Naive thymus-derived CD4-positive, alpha-beta T cell (primary cell): ENCODE measurements at places on chromosomes 4 and X. TPM values are rescaled to one million over a fixed set of nuclear protein-coding genes. Genes with fewer than 3 reads are reported as not detected.

DNA sequence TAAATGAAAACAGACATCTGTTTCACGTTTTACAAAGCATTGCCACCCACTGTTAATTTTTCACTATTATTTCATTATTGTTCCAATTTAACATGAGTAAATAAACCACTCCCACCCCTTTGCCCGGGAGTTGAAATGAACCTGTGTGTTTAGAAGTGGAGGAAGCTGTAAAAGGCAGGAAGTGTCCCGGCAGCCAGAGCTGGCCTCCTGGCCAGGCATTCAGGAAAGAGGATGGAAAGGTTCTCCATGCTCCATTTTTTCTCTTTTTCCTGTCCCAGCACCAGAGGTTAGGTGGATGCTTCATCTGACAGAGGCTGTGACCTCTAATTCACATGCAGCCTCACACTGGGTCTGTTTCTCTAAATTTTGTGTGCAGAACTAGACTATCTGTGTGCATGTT, 55.5 kb upstream of the LNX1 start:
- no peak for DNase-seq

DNA sequence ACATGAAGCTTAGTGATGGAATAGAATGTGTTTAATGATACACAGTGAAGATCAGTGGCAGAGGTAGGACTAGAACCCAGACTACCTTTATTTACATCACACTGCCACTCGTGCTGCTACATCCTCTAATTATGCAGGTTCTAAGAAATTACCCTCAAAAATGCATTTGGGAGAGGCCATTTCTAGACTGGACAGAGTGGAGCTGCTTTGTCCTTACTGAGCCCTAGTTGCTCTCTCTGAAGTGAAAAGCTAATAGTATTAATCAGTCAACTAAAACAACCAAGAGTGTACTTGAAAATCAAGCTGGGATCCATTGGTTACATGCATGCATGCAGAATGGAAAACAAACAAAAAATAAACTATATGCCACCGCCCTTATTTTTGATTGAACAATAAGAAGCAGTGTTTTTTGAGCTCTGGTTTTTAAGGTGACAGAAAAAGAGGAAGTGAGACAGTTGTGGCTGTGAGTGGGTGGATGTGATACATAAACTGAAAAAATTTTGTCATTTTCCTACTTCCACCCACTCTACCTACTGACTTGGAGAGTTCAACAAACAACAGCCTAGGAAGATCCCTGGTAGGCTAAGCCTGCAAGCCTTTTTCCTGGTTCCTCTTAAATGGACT, 6.8 kb upstream of the VSIG4 start:
- no peak for DNase-seq

GRCh38 chr4:159495515-159496236, 392.8 kb downstream of the RAPGEF2 start:
- DNase-seq, result no peak

DNA sequence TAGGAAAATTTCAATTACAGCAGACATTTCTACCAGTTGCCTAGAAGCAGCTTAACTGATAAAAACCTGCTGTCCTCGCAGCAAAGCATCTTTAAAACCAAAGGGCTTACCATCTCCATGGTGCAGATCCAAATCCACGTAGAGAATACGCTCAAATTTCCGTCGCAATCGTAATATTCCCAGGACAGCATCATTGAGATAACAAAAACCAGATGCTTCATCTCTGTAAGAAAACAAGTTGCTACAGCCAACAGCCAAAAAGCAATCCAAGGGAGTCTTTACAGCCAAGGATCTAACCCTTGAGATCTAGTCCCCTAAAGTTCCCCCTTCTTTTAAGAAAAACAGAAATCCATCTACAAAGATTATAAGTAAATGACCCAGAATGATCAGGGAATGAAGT, 77.6 kb downstream of the HDAC8 start:
- DNase-seq, result no peak

DNA sequence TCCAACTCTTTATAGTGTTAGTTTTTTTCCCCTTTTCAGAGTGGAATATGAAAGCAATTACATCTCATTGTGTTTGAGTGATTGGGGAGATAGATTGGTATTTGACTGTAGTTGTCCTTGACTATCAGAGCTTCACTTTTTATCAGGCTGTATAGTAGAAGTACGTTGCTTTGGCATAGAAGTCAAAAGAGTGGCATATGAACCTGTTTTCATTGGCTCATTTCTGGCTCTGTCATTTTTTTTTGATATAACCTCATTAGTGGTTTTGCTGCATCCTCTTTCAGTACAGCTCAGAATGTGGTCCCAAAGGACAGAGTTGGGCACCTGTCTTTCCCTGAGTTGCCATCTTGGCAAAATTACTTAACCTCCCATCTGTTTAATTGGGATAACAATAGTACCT, 1.4 kb downstream of the TMA16 start:
- DNase-seq, result no peak

DNA sequence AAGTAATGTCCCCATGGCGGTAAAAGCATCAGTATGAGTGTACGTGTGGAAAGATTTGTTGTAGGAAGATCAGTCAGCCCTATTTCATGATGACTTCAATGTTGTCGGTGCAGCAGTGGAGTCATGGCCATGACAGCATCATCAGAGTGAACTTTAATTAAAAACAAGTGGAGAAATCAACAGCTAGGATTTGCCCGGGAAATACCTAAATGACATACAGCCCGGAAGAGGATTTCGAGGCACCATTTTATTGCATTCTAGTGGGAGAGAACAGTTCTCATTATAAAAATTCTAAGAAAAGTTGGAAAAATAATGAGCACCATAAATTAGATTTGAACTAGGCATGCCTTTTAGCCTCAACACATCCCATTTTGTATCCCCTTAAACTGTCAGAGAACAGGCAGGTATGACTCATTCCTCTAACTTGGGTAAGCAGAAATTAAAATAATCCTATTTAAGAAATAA, 170.1 kb downstream of the SHROOM3 start:
- no peak for DNase-seq

DNA sequence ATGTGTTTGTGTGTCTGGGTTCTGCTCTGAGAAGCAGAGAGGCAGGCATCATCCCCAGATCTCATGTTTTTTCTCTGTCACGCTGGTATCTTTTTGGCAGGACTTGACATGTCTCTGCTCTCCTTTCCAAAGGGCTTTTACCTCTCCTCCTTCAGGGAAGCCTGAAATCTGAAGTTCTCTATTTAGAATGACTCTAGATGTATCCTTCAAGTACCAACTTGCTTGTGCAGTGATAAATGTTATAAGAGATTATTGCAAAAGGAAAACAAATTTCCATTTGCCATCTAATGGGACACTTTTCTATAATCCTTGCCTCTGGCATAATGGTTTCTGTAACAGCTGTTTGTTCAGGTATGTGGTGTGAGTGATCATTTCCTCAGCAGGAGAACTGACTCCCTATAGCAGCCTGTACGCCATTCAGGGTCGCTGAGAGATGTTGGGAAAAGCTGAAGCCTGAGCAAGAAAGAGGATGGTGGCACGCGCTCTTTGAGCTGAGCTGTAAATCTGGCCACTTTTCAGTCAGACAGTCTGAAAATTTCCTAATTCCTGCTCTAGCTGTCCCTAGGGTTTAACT, 72.5 kb downstream of the CNGA2 start:
- DNase-seq, result no peak

DNA sequence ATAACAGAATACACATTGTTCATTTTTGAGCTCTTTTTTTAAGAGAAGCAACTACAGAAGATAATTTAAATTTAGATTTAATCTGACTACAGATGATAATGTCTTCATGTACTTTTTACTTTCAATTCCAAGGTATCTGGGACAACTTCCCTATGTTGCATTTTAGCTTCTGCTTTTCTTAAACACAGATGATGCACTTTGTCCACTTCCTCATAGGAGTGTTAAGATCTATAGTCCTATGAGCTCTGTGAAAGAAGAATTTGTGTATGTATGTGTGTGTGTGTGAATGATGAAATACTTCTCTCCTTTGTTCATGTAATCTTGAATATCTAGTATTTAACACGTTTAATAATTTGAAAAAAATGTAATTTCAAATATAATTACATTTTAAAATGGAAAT, 5.3 kb upstream of the FHIP1A start:
- no peak for DNase-seq

RPS6KA3 gene
- 71.6 TPM for total RNA-seq

GRCh38 chr4:139279760-139280620, at the start of gene MGARP:
Gene MGARP, minus strand, starts transcription at chr4:139280225. Its CDS starts 67 bp downstream, at chr4:139280158.
- DNase-seq, result no peak

DNA sequence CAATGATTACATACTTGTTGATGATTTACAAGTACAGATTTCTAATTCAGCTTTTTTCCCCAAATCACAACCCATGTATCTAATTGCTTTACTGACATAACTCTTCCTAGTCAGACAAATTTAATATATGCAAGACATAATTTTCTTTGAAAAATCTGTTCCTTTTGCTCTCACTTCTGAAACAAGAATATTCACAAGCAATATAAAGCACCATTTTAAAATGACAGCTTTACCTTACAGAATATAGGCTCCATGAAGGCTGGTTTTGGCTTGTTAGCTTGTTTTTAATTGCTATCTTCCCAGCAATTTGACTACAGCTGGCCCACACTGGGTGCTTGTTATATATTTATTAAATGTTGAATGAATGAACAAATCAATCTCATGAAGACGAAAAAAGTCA, 24.5 kb downstream of the GPM6A start:
- DNase-seq, result no peak

GRCh38 chr4:17665346-17665745, 50.9 kb downstream of the MED28 start:
- no peak for DNase-seq

DNA sequence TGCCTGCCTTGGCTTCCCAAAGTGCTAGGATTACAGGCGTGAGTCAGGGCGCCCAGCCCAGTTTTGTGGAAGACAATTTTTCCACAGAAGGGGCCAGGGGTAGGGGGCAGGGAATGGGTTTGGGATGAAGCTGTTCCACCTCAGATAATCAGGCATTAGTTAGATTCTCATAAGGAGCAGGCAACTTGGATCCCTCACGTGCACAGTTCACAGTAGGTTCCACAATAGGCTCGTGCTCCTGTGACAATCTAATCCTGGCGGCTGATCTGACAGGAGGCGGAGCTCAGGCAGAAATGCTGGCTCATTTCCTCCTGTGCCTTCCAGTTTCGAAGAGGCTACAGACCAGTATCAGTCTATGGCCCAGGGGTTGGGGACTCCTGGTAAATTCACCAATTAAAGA, 491.6 kb upstream of the AADAT start:
- no peak for DNase-seq

SLC9B1 gene
- 1.4 TPM for total RNA-seq

F11 gene
- not detected for total RNA-seq

- DNase-seq, result no peak
Measured at GRCh38 chr4:66023061-66023460, 352.8 kb upstream of the EPHA5 start.

CXCL3 gene
- 3.0 TPM for total RNA-seq

DNA sequence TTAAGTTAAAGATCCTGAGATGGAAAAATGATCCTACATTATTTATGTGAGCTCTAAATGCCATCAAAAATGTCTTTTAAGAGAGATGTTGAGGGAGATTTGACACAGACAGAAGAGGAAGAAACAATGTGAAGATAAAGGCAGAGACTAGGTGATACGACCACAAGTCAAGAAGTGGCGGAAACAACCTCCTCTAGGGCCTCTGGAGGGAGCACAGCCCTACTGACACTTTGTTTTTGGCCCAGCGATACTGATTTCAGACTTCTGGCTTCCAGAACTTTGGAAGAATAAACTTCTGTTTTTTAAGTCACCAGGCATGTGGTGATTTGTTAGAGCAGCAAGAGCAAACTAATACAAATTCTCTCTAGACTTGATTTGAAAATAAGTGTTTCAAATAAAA, 1216.1 kb downstream of the FSTL5 start:
- no peak for DNase-seq

GRCh38 chr4:108763226-108763593, 357 bp upstream of the ETNPPL start:
- no peak for DNase-seq

DNA sequence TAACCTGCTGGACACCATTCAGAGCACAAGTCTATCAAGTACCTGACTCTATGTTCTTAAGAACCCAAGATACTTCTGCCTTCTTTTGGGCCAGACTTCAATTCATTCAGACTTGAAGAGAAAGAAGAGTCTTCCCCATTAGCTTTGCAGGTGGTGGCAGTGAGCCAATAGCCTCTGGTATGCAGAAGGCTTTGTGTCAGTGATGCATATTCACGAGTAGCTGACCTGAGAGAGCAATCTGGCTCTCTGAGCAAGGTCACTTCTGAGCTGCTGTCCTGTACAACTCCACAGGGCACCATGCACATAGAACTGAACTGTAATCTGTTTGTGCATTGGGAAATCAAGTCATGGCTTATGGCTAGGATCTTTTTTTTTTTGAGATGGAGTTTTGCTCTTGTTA, 39.9 kb upstream of the SPINK2 start:
- DNase-seq, result no peak

CYSLTR1 gene
- total RNA-seq, result 14.7 TPM

ADH7 gene
- total RNA-seq, result not detected in 2 replicates

KLKB1 gene
- total RNA-seq, result 1.3 TPM

DNA sequence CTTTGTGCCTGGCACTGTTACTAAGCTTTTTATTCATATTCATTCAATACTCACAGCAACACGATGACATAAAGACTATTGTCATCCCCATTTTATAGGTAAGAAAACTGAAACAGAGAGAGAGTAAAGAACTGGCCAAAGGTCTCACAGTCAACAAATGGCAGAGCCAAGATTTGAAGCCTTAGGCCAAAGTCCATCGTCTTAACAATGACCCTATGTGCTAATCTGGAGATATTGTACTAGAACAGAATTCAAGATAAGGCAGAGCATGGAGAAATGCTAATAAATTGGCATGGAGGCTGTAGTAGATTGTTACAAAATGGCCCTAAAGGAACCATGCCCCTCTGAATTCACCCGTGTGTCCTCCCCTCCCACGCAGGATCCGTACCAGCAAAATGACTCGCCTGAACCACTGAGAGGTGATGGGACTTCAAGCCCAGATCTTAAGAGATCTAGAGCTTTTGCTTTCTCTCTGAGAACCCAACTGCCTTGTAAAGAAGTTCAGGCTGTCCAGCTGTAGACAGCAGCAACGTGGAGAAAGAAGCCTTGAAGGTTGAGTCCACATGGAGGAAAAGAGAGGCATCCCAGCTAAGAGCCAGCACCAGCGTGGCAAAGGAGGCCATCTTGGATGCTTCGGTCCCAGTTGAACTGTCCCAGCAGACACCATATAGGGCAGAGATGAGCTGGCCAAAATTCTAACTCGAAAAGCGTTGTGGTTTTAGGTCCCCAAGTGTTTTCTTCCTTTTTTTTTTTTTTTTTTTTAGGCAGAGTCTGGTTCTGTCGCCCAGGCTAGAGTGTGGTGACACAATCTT, 52.8 kb upstream of the RBM47 start:
- DNase-seq, result no peak

- no peak for DNase-seq
Measured at GRCh38 chr4:77151241-77151640, 5.8 kb upstream of the CCNG2 start.

- DNase-seq, result no peak
Measured at GRCh38 chrX:11446336-11446735, 153.1 kb downstream of the AMELX start.

CFAP97 gene
- 23.6 TPM for total RNA-seq
